Forelimb muscle (tissue), 1 donor: ENCODE measurements at places on chromosomes 1 and 21. TPM values are rescaled to one million over a fixed set of nuclear protein-coding genes. Genes with fewer than 3 reads are reported as not detected.

SPRR3 gene
- not detected for polyA plus RNA-seq

ADAMTS4 gene
- polyA plus RNA-seq: 11.8 TPM

S100A7A gene
- not detected for polyA plus RNA-seq

ARHGAP29 gene
- 36.2 TPM for polyA plus RNA-seq

IVNS1ABP gene
- polyA plus RNA-seq: 68.0 TPM

TTLL7 gene
- polyA plus RNA-seq: 33.0 TPM

GCLM gene
- 6.8 TPM for polyA plus RNA-seq

NBPF20 gene
- 3.9 TPM for polyA plus RNA-seq

CELA2B gene
- polyA plus RNA-seq: 3.1 TPM

CNKSR1 gene
- polyA plus RNA-seq: 4.2 TPM

BATF3 gene
- polyA plus RNA-seq: 1.3 TPM

GNAT2 gene
- polyA plus RNA-seq: not detected

GCSAML gene
- polyA plus RNA-seq: 0.11 TPM

- DNase-seq: no peak
These were observed 16.5 kb downstream of the PDXK start for GRCh38 chr21:43735236-43736091.

DNA sequence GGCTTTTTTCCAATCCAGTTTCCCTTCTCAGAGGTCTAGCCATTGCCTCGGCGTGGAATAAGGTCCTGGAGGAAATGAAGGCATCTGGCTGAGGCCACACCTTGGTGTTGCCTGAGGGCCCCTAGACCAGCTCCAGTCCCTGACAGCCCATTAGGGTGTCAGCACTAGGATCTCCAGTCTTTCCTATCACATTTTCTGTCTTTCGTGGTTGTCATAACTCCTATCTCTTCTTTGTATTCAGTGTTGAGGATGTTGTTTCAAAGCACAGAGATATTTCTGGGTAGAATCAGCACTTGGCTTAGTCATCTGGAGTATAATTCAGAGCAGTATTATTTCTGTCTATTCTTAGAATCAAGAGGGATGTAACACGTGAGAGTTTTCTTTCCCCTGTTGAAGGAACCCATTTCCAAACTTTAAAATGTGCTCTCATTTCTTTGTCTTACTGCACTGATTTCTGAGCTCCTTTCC lies 844.3 kb downstream of the KCNT2 start:
- DNase-seq: no peak

- no peak for DNase-seq
These were observed 2.3 kb upstream of the NRAS start for GRCh38 chr1:114718661-114719423.

DNA sequence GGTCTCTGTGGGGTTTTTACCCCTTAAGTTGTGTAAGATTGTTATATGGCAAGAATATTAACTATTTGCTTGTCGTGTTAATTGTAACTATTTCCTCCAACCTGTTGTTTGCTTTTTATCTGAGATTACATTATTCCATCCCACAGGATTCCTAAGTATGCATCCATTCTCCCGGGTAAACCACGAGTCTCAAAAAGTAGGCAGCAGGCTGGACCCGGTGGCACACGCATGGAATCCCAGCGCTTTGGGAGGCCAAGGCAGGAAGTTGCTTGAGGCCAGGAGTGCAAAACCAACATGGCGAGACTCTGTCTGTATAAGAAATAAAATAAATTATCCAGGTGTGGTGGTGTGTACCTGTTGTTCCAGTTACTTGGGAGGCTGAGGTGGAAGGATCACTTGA lies 12.6 kb upstream of the RSPO1 start:
- no peak for DNase-seq

DNA sequence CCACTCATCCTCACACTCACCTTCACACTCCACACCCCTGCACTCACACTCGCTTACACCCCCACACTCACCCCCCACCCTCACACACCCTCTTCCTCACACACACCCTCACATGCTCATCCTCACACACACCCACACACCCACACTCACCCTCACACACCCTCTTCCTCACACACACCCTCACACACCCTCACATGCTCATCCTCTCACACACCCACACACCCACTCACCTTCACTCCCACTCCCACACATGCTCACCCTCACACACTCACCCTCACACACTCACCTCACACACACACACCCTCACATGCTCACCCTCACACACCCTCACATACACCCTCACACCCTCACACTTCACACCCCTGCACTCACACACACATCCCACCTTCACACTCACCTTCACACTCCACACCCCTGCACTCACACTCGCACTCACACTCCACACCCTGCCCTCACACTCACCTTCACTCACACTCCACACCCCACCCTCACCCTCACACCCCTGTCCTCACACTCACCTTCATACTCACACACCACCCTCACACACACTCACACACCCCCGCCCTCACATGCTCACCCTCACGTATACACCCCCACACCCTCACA lies 42.6 kb upstream of the EDN2 start:
- no peak for DNase-seq

- no peak for DNase-seq
These were observed 5.1 kb downstream of the SRSF4 start for GRCh38 chr1:29176576-29176975.

GRCh38 chr1:232334811-232335210 lies 295.1 kb downstream of the SIPA1L2 start:
- no peak for DNase-seq

GRCh38 chr1:156149374-156150332 lies 3.7 kb upstream of the SEMA4A start:
- DNase-seq: no peak

GRCh38 chr1:218357893-218358232 lies 12.7 kb downstream of the TGFB2 start:
- DNase-seq: no peak

- no peak for DNase-seq
These were observed 10.4 kb upstream of the SPATC1L start for GRCh38 chr21:46194374-46195334.

DNA sequence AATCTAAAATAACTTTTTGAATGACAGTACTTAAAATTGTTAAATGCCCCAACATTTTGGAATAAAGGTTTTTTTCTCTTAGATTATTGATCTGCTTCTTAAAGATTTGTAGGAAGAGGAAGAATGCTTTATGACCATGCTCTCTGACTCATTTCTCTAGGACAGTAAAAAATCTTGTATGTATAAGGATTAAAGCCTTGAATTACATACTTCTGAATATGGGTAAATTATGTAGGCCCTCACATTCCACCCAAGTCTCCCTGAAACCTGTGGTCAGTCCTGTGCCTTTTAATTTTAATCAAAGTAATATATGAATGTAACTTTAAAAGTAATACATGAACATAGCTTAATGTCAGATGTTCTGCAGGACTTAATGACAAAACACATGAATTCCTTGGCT lies 50.5 kb downstream of the ABCD3 start:
- no peak for DNase-seq

- no peak for DNase-seq
These were observed at the start of gene F5 for GRCh38 chr1:169586395-169587255. Gene F5, minus strand, starts transcription at chr1:169586481. Its CDS starts 95 bp downstream, at chr1:169586386.

- no peak for DNase-seq
These were observed 131.9 kb downstream of the BACH1 start for GRCh38 chr21:29430576-29430975.

DNA sequence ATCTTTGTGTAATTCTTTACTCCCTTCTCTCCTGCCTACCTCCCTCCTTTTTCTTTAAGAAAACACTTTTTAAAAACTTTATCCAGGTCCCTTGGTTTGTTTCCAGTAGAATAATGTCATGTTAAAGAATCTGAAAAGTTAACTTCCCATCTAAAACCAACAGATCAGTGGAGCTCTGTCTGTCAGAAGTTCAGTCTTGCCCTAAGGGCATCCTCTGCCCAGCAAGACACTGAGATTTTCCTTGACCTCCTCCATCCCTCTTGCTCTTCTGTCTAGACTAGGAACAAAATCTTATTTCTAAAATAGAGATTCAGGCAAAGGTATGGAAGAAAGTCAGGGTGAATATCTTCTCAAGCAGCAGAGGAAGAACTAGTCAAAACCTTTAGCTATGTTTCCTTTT lies 5.7 kb upstream of the GNL2 start:
- no peak for DNase-seq

DNA sequence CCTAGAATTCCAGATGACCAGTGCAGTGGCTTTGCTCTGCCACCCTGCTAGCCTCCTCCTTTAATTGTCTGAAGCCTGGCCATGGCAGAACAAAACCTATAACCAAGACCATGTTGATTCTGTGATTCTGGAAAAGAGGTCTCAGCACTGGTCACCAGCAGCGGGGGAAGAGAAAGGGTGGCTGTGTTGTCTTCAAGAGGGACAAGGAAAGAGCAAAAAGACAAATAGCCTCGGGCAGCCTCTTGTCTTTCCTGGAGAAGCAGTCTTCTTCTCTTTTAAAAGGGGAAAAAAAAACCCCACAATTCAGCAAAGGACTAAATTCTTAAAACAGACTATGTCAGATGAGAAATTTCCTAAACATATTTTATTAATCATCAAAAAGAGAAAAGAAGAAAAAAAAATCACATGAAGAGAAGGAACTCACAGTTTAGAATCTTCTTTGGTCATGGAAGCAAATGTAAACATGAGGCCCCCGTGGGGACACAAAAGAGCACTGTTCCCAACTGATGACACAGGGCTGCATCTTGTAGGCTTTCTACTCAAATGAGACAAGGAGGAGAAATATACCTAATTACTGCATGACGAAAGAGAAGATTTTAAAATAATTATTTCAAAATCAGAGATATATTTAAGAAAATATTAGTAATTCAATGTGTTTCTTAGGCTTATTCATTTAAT lies 36.3 kb upstream of the RAP1GAP start:
- no peak for DNase-seq

GRCh38 chr1:8465692-8466091 lies 147.8 kb downstream of the SLC45A1 start:
- no peak for DNase-seq

- no peak for DNase-seq
These were observed 33.6 kb downstream of the KIF26B start for GRCh38 chr1:245188403-245188802.

GRCh38 chr1:203570805-203571204 lies 55.8 kb upstream of the ATP2B4 start:
- no peak for DNase-seq

DNA sequence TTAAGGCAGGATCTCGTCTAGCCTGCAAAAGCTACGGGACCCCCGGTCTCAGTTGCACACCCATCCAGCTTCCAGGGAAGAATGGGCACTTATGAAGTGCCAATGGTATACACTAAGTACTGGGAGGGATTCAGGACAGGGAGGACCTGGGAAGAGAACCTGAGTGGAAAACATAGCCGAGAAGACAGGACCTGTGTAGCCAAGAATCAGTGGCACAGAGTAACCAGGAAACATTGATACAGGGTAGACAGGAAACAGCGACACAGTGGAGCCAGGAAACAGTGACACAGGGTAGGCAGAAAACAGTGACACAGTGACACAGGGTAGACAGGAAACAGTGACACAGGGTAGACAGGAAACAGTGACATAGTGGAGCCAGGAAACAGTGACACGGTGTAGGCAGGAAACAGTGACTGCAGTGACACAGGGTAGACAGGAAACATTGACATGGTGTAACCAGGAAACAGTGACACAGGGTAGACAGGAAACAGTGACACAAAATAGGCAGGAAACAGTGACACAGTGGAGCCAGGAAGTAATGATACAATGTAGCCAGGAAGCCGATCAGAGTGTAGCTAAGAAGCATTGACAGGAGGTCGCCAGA lies 138.0 kb upstream of the ARHGEF16 start:
- DNase-seq: no peak

DNA sequence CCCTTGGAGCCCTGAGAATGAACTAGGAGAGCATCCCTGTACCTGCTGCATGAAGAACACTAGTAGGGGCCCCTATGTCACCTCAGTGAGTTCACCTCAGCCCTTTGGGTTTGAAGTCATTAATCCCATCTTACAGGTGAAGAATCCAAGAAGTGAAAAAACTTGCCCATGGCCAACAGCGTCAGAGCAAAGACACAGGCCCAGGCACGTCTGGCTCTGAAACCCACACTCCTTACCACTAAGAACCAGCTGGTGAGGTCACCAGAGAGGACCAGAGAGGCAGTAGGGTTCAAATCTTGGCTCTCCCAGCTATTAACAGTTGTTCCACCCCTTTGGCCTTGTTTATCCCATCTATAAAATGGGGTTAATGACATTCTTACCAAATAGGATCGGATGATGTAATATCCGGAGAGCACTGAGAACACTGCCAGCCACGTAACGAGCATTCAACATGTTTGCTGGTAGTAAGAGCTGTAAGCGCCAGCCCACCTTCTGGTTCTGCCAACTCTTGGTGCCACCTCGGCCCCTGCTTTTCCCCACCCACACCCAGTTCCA lies 8.8 kb downstream of the MATN1 start:
- no peak for DNase-seq

DNA sequence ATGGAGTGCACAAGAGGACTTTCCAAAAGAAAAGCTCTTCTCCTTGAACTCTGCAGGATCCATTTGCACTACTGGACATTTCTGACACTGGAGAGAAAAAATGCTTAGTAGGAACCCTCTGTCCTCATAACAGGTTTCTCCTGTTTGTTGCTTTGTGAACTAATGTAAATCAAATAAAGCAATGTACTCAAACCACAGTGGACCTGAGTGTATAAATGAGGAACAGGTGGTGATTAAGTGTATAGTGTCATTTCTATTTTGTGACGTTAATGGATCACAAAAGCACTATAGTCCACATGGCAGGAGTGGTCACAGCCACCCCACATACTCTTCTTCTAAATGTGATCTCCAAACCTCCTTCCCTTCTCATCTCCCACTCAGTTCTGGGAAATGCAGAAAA lies 268.4 kb upstream of the DUSP10 start:
- DNase-seq: no peak

DNA sequence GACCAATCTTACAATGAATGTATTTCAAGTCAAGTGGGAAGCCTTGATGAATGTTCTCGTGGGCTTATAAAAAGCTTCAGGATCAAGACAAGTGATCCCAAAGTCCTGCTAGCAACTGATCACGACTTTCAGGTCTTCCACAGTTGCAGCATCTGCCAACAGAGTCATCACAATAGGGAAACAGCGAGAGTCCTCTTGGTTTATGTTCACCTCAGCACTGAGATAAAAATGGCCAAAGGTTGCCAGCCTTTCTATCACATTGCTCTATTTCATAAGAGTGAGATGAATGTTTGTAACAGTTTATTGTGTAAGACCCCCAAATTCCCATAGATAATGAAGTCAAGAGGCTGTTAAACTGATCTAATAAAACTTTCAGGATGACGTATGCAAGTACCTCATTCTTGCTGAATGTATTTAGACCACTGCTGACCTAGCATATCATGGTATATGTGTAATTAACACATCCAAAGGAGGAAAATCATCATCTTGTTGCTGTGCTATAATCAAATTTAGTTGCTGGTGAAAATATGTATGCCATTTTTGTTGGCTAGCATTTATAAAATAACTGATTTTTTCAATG lies 150.6 kb downstream of the TGFBR3 start:
- DNase-seq: no peak

- no peak for DNase-seq
These were observed 61.5 kb downstream of the KIF1B start for GRCh38 chr1:10271869-10272268.

DNA sequence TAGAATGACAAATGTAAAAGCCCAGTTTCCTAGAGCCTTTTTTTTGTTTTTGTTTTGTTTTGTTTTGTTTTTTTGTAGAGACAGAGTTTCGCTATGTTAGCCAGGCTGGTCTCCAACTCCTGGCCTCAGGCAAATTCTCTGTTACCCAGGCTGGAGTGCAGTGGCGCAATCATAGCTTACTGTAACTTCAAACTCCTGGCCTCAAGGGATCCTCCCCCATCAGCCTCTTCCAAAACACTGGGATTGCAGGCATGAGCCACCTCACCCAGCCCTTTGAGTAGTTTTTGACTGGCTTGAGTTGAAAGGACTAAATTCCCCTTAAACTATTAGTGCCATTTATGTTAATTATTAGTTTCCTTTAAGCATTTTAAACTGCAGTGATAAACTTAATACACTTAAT lies 28.8 kb upstream of the ZBTB18 start:
- no peak for DNase-seq

GRCh38 chr1:19053486-19053885 lies 97.0 kb upstream of the IFFO2 start:
- no peak for DNase-seq
